Brain pericyte (primary cell): ENCODE measurements at places on chromosomes 5 and 9.
A peak's percentile ranks its signal among the peaks of the same experiment; 100 is the strongest.

DNA sequence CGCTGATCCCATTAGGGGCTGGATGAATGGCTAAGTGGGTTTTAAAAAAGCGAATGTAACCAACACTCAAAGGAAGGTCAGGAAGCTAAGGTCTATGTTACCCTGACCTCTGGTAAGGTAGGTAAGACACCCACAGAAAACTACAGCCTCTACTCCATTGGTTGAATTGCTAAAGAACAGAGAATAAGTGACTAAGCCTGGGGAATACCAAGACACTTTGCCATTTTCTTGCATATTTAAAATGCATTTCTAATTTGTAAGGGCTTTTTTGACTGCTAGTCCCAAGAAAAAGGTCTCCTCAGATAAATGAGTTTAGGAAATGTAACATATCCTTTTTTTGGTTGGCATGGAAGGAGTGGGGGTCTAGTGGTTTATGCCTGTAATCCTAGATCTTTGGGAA is 368.7 kb downstream of the BNC2 start:
- no peak for DNase-seq

DNA sequence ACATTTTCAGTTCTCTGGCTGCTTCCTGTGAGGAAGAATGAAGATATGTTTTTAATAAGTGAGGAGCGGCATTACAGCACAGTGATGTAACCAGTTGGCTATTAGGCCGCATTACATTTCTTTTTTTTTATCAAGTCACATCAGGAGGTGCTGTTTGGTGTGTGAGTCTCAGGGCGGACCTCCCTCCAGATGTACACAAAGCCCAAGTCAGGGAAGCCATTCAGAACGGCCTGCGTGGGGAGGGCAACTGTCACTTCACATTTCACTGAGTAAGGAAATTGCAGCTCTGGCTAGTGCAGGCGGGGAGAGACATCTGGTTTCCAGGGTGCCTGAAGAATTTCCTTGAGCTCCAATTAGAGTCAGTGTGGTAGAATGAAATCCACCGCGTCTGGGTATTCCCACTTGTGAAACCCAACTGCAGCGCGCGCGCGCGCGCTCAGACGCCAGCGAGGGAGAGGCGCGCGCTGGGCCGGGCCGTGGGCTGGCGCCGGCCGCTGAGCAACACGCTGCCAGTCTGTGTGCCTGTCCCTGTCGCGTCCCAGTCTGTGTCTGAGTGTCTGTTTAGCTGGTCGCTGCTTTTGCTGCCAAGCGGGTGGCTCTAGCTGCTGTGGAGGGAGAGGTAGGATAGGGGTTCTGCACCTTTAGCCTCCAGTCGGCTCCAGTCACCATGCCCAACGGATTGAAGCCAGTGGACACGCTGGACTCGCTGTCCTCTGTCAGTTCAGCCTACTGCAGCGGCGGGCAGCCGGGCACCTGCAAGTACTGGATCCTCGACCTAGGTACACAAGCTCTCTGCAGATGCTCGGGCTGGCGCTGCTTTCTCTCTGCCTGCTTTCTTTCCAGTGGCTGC is 140.8 kb upstream of the OTULINL start:
- peak; percentile 89 for DNase-seq

DNA sequence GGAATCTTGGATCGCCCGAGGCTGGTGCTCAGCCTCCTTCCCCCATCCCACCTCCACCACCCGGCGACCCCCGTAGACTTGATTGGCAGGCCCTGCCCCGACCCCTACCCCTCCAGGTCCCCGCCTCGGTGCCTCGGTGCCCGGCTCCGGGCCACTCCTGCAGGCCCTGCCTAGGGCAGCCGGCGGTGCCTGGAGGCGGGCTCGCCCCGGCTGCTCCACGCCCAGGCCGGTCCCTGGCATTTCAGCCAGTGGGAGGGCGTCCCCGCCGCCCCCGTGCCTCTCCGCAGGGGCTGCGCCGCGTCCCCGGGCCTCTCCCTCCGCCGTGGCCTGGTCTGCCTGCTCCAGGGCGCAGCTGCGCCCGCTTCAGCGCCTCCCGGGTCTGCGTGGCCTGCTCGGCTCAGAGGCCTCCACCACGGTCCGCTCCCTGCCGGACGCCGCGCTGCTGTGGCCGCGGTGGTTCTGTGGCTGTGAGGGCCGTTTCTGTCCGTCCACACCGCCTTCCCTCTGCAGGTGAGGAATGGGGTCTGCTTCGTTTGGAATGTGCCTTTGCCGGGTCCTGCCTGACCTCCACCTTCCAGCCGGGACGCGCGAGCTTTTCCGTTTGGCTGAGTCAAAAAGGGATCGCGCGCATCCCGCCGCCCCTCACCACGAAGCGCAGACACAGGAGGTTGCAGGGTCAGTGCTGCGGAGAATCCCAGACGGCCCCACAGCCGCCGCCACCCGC is 48.3 kb upstream of the IRX4 start:
- no peak for DNase-seq

GRCh38 chr9:93380410-93381060 is 71.0 kb upstream of the FAM120A start:
- DNase-seq, result no peak

DNA sequence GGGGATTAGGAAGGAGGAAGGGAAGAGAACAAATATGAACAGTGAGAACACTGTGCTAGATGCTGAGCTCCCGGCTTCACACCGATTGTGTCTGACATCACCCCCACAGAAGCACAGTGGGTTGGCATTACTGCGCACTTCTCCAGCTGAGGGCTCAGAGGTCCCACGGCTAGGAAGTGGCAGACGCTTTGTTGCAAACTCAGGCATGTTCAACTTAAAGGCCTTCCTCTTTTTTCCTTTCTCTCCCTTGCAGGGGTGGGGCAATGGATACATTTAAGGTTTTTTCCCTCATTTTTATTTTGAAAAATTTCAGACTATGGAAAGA is 15.5 kb upstream of the SHB start:
- DNase-seq, result no peak

DNA sequence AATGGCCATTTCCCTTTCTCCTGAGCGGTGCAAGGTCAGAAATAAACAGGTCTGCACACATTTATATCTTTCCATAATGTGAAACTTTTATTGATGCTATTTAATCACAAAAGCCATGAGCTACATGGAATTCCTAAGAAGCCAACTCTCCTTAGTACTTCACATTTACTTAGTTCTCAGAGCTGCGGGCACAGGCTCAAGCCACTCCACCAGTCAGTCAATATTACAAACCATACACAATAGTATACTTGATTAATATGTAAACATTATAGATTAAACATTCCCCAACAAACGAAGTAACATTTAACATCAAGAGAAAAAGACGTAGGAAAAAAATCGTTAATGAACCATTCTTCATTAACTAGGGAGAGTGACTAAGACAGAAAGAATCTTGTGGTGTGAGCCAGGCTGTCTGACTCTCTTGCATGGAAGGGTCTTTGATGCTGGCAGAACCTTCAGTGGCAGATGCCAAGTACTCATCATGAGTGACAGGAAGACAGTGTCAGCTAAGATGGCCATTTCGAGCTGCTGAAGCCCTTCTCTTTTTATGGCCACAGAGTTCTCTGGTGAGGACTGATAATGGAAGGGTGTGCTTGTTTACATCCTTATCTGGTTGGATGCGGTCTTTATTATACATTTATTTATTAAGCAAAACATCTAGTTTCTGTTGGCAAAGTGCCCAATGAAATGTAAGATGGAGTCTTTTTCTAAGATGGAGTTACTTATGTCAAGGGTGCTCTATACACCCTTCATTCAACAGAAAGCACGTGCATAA is 115.5 kb upstream of the TUT7 start:
- no peak for DNase-seq

DNA sequence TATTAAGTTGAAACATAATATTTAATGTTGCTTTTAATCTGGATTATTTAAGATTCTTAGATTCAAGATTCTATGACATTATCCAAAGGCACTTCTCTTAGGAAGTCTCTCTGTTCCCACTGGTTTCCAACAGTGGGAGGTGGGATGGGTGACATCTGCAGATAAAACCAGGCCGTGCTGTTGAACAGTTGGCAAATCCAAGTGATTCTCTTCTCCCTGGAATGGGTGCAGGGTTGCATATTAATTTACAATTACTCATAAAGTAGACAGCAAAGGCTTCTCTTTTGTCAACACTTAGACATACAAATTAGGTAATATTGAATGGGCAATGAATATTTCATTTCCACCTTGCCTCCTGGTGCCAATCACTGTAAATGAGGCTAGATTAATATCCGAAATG is 233.7 kb upstream of the IL12B start:
- DNase-seq, result no peak

DNA sequence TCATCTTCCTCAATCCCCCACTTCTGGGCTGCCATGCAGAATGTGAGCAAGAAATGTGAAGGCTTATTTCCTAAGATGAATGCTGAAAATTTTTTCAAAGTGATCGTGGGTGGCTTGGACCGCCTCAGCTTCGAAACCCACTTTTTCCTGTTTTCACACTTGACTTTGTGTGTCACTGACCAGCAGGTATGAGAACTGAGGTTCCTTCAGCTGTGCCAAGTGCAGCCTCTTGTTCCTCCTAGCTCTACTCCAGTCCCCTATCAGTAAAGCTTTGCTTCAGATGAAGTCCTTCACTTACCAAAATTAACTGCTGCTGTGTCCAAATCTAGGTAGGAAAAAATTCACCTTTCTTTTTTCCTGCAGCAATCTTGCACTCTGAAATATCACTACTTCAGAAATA is 382.6 kb downstream of the DTWD2 start:
- no peak for DNase-seq
